Esophagus mucosa (tissue), 1 donor: ENCODE measurements at places on chromosomes 11 and 22.

- no peak for ATAC-seq
Observed at GRCh38 chr11:109306322-109306721, 115.7 kb upstream of the C11orf87 start.

GRCh38 chr22:21098099-21098671 is 52.4 kb downstream of the LRRC74B start:
- no peak for ATAC-seq

GRCh38 chr22:24186892-24187670 is 5.8 kb downstream of the SUSD2 start:
- no peak for ATAC-seq

DNA sequence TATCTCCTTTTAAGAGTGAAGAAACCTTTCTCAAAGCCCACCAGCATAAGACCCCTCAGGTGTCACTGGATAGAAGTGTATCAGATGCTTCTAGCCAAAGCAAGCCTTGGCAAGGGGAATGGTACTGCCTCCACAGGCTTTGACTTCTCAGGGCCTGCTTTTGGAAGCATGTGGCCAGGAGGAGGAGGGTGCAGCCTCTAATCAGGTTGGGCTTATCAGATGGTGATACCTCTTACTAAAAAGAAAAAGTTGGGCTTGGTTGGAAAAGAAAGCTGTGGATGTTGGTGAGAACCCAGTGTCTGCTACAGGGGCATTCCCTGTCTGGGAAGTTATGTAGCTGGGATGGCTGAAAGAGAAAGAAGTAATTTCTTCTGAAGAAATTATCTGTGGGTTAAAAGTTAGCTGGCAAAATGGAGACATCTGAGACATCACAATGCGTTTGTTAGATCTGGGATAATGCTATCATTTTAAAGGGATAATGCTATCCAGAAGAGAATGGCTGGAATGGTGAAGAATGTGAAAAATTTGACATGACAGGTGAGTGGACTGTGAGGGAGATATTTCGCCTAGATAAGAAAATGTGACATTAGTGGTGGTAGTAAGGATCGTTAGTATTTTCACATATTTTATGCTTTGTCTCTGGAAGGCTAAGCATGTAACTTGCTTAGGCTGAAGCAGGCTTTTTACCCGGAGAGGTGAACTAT is 7.2 kb downstream of the APLP2 start:
- ATAC-seq, result no peak
